Vagina (tissue), 2 donors: ENCODE measurements at places on chromosomes 6 and 20.

GRCh38 chr6:57183336-57183735 is 11.2 kb downstream of the BAG2 start:
- DNase-seq: no peak

DNA sequence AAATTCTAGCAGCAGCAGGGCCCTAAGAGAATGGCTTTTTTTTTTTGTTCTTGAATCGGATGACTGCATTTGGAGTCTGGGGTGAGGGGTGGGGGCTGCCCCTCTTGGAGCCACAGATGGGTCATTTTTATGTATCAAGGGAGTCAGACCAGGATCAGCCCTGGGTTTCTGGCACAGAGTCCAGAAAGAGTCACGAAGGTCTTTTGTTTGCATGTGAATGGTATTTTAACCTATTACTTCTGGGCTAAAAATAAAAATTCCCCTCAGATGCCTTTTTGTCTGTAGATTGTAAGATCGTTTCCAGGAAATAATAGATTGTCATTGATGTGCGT is 72.5 kb downstream of the PHACTR3 start:
- peak; percentile 25 for DNase-seq

DNA sequence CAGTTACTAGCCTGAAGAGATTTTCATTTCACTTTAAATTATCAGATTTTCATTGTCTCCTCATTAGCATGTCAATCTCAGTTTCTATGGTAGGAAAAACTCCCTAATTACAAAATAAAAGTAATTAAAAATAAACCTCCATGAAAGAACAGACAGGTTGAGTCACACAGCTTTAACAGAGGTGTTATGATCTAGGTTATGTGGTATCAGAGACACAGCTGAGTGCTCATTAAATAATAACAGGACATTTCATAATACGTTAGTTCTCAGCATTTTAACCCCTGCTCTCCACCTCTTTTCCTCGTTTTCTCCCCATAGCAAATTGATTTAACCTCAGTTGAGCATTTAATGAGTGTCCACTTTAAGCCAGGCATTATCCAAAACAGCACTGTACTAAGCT is 21.9 kb downstream of the TPBG start:
- no peak for DNase-seq

- DNase-seq: no peak
These were observed 269.8 kb downstream of the CDH4 start for GRCh38 chr20:61521687-61522420.

- no peak for DNase-seq
These were observed 102.2 kb downstream of the DCDC2 start for GRCh38 chr6:24255676-24256075.
